ENCODE measurements at places on chromosomes 6 and 20.

GRCh38 chr6:80268865-80269730 is 162.6 kb downstream of the BCKDHB start:
- no peak for DNase-seq

GRCh38 chr6:47383360-47383759 is 73.7 kb upstream of the TNFRSF21 start:
- DNase-seq: no peak

DNA sequence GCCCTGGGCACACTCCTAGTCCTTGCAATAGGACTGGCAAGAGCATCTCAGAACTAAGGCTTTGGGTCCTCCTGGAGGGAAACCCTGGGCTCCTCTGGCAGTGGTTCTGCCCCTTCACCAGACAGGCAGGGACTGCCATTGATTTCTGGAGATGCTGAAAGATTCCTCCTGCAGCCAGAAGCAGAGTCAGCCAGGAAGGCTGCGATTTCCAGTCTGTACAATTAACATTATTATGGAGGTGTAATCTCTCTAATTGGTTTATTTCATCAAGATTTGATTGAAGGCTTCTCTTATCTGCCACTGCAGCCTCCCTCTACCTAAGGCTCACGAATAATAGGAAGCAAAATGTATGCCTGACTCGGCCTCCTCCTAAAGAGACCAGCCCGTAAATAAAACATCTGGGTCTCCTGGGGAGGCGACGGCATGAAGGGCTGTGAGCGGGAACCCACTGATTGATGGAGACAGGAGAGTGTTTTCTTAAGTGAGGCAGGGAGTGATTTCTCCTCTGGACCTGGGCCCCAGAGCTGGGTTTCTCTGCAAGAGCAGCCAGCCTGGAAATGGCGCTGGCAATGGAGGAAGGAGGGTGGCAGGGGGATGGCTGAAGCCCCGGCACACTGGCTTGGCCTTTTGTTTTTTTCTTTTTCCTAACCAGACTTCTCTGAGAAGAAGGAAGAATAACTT is 689.6 kb downstream of the DHX35 start:
- no peak for DNase-seq

- DNase-seq: no peak
These were observed 99.5 kb downstream of the CD83 start for GRCh38 chr6:14216946-14217684.

DNA sequence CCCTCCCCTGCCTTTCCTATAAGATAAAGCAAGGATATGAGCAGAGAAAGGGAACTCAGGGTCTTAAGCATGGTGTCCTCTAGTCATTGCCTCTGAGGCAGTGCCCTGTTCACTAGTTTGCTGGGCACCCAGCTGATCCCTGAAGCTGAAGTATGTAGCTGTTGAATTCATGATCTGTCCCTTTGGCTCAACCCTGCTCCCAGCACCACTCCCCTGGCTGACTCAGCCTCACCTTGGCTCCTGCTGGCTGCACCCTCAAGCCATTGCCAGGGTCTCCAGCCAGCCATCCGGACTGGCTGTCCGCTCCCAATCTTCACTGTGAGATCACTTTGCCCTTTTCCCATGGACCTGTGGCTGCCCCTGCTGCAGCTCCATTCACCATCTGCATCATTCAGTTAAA is 25.9 kb upstream of the UST start:
- DNase-seq: no peak

DNA sequence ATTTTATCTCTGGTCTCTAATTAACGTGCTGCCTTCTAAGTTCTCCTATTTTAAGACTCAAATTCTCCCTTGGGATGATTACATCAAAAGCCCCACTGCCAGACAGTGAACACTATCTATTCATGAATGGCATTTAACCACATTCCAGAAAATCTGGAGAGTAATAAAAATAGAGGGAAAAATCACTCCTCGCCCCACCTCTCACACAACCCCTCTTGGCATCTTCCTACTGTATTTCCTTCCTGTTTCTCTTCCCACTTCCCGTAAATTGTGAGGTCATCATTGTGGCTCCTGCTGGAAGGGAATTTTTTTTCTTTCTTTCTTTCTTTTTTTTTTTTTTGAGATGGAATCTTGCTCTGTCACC is 31.5 kb downstream of the RAB44 start:
- DNase-seq: no peak

DNA sequence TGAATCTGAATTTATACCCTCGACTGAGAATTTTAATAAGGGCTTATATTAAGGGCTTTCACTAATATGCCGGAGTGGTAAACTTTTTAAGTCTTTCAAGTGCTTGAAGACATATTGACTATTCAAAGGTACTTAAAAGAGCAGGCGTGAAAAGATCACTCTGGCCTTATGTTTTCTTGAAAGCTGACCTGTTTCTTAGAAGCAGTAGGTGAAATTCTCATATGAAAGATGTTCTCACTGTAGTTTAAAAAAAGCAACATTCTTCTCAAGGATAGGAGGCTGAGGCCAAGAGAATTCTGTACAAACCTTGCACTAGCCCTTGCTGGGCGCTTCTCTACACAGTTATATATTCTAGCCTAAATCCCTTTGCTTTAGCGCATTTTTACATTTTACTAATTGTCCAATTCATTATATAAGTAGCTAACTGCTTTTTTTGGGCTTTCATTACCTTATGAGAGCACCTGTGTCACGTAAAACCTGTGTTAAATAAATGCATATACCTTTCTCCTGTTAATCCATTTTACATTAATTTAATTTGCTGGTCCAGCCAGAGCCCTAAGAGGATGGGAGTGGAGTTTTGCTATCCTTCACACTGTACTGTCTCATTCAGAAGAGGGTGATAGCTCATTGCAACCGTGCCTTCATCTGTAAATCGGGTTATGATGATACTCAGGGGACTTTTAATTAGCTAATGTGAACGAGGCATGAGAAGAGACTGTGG is 59.6 kb upstream of the HFE start:
- no peak for DNase-seq

DNA sequence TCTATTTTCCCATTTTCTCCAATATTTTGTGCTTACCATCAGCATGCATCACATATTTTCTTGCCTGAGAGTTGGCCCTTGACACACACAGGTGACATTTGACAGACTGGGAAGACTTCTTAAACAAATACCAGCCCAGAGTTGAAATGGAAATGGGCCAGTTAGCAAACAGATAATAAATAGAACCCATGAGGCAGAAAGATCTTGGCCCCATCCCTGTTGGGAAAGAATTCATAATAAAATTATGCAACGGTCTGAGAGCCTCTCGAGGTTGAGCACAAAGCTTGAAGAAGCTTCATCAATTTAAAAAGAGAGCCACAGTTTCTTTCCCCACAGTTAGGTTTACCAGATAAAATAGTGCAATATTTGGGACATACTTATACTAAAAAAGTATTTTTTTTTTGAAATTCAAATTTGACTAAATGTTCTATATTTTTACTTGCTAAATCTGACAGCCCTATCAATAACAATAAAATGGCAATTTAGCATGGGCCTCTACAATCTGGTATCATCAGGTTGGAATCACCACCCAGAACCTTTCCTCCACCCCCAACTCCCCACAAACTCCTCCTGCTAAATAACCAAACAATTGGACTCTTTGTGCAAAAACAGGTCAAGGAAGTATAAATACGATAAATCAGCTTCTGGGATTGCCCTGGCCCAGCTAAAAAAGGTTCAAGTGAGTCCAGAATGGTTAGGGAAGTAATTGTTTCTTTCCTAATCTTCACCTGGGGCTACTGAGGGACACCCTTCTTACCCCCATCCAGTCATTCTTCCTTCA is 129.8 kb downstream of the CD164 start:
- no peak for DNase-seq

- no peak for DNase-seq
These were observed 43.8 kb upstream of the FOXQ1 start for GRCh38 chr6:1267790-1268762.

DNA sequence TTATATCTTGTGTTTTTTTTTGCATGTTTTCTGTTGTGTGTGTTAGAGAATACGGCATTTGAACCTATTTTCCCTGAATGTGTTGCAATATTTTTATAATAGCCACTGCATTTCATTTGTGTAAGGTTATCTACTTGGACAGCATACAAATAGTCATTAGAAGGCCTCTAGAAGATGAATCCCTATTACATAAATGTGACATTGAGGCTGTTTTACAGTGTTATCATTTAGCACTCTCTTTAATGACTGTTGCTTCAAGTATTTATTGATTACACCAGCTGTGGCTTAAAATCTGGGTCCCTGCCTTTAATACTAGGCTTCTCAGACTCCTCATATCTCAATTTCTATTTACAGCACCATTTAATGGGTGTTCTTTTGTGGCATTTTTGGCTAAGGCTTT is 465.8 kb downstream of the FRK start:
- DNase-seq: no peak

DNA sequence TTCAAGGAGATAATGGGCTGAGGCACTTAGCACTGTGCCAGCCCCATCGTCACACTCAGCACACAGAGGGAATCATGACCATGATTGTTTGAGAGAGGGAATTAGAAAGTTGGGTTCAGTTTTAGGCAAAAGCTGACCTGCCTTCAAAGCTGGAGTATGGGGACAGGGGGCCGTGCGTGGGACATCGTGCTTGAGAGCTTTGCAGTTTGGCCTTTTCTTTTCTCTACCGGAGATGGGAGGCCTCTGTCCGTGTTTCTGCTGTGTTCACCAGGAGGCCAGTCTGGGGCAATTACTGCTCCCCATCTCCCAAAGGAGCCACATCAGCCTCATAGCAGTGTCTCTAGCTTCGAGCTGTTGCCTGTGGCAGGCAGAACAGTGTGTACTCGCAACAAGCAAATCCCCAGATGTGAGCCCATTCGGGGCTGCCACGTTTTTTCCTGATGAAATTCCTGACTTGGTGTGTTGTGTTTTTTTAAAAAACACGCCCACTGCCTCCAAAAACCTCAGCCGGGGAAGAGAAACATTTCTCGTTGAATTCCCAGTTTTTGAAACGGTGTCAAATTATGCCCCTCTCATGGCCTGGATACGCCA is 20.2 kb downstream of the EYA2 start:
- no peak for DNase-seq
